ENCODE measurements at places on chromosomes 1 and 21.

GRCh38 chr1:97094247-97094972, 372.8 kb downstream of the PTBP2 start:
- DNase-seq = no peak

- DNase-seq = peak; percentile 50
Measured at GRCh38 chr1:46667782-46668760, at the start of gene ATPAF1. TSS of gene ATPAF1 (minus strand) at chr1:46668364. CDS start at chr1:46668322, 42 bp downstream.

DNA sequence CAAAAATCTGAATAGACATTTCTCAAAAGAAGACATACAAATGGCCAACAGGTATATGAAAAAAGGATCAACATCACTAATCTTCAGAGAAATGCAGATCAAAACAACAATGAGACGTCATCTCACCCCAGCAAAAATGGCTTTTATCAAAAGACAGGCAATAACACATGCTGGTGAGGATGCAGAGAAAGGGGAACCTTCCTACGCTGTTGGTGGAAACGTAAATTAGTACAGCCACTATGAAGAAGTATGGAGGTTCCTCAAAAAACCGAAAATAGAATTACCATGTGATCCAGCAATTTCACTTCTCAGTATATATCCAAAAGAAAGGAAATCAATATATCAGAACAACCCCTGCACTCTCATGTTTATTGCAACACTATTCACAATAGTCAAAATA, 65.1 kb upstream of the ATP1B1 start:
- DNase-seq = no peak

DNA sequence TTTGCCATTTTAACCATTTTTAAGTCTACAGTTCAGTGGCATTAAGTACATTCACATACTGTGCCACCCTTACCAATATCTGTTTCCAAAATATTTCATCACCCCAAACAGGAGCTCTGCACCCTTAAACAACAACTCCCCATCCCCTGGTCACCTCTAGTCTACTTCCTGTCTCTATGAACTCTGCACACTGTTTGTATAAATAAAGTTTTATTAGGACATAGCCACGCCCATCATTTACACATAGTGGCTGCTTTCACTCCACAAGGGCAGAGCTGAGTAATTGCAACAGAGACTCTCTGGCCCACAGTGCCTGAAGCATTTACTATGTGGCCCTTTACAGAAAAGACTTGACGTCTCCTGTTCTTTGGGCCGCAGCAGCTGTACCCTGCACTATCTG, 30.1 kb downstream of the KCNAB2 start:
- no peak for DNase-seq

- no peak for DNase-seq
Measured at GRCh38 chr1:207463571-207463970, 9.4 kb downstream of the CR2 start.

- no peak for DNase-seq
Measured at GRCh38 chr1:231735411-231735810, 108.8 kb downstream of the DISC1 start.

DNA sequence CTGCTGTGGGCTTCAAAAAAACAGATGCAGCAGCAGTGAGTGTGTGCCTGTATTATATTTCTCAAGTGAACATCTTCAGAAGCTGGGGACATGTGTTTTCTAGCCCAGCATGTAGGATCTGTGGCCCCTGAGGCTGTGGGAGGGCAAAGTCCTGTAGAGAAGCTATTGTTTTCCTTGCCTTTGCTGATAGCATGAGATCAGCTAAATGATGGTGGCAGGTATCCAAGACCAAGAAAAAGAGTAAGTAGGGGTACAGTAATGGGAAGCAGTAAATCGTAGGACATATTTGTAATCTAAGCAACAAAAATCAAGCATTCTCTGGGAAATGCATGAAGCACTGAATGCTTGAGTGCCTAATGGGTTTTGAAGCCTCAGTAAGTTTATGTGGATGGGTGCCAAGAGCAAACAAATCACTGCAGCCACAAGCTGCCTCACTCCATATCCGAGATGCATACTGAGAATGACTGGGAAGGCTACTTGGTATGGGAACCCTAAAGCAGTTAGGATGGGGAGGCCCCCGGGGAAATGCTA, 98.3 kb downstream of the CD58 start:
- DNase-seq = no peak

DNA sequence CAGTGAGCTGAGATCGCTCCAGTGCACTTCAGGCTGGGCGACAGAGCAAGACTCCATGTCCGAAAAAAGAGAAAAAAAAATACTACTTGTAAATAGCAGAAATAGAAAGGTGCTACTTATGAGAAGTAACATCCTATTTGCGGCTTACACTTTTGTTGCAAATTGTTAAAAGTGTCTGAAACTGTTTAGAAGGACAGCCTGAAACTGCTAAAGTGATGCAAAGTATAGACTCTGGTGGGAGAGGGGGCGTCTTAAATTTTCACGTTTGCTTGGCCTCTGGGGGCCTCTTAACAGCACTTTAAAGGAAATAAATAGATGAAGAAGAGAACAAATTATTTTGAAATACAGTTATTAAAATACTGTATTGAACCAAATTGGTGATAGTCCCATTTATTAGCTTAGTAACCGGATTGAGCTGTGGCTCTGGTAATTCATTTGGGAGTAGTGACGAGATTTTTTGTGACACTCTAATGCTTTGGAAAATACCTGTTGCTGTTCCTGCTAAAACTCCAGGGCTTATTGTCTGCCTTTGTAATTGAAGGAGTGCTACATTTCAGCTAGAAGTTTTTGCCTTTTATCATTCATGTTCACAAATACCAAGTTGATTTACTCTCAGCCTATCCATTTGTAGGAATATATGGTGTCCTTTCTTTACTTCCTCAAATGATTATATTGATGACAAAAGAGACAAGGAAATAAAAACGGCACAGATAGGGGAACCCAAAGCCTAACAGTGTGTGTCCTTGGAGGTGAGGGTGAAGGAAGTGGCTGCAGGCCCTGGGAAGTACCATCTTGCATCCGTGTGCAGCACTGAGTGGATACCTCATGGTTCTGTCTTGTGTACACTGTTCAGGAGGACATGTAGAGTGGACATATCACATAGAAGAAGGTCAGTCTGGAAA, 6.2 kb downstream of the PKNOX1 start:
- DNase-seq = no peak

DNA sequence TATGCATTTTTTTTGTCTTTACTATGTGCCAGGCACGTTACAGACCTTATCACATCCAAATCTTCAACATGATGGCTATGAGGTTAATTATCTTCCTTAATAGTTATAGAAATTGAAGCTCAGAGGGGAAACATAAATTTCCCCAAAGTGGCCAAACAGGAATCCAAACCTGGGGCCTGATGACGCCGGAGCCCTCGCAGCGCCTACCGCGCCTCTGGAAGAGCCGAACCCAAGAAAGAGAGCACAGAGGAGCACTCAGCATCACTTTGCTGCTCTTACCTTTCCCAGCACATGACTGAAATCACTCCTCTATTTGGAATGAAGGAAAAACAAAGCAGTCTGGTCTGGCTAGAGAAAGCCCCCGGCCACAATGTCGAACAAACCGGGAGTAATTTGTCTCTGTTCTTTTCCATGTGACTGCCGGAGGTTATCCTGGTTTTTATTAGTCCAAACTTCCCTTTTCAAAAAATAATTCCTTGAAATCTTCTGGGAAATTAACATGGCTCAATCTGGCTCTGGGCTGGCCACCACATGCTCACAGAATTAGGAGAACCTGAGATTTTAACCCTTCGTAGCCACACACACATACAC, 195.5 kb downstream of the ADSS2 start:
- no peak for DNase-seq

- DNase-seq = no peak
Measured at GRCh38 chr21:43317959-43318358, 109.0 kb downstream of the SIK1 start.

DNA sequence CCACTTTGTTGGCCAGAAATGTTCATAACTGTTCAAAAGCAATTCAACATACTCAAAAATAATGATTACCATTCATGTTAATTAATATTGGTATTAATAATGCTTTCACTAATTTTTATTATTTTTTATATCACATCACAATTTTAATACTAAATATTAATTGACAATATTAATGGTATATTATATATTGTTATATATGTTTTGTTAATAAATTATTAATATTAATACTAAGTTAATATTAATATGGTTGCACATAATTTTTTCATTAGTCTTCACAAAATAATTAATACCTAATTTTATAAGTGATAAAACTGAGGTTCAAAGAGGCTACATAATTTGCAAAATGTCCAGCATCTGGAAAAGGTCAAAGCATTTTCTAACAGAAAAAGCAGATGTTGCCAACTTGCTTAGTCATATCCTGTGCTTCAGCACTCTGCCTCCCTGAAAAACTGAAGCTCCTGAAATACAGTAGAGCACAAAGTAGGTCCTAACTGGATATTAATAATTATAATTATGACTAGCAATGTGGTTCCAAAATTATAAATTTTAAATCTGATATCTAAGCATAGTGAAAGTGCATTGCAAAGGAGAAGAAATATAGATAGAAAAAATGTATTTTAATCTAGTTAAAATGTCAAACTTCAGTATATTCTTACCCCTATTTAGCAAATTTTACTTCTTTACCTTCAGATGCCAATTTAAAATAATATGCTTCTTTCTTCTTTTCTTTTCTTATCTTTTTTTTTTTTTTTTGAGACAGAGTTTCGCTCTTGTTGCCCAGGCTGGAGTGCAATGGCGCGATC, 123.2 kb upstream of the TNFSF4 start:
- no peak for DNase-seq

DNA sequence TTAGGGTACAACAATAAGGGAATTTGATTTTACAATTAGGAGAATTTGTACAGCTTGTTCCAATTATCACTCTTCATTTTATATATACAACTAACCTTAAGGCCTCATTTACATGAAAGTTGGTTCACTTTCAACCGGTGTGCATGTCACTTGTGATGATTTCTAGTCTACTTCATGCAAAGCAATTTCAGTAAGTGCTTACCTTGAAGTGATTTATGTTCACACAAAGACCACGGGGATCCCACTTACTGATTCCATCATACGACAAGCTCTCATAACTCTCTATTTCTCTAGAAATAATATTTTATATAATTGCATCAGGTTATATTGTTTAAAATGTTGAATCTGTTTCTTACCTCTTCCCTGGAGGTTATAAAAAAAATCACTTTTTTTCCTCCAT, 100.3 kb upstream of the CHODL start:
- DNase-seq = no peak

- DNase-seq = no peak
Measured at GRCh38 chr1:159962176-159962575, 8.1 kb upstream of the SLAMF9 start.

GRCh38 chr21:28590676-28591075, 402.0 kb downstream of the LTN1 start:
- DNase-seq = no peak

DNA sequence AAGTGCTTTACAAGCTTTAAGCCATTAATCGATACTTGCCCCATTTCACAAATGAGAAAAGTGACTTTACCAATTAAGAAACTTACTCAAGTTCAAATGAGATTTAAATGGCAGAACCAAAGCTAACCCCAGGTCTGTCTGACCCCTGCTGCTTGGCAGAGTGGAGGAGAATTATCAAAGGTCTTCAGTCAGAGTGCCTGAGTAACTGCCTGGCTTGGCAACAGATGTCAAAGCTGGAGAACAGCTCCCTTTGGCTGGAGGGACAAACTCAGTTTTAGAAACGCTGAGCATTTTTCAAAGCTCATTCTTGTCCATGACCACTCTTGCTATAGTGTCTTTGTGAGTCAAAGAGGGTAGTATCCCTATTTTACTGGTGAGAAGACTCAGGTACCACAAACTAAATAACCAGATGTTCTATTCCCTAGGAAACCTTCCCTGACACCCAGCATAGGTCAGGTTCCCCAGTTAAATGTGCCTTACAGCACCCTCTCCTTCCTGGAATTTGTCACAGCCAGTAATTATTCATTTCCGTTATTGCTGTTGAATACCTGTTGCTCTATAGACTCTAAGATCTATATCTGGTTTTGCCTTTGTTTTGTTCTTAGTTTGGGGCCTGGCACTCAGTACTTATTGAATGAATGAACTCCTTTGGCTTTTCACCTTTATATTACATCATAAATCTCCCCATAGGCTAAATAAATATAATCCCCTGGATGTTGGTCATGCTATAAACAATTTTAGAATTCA, 5.0 kb upstream of the BCAR3 start:
- no peak for DNase-seq

GRCh38 chr1:43786960-43787359, 79.6 kb downstream of the ST3GAL3 start:
- DNase-seq = no peak

GRCh38 chr1:230976825-230977747, 1.6 kb downstream of the TTC13 start:
- peak; percentile 14 for DNase-seq
